ENCODE measurements at places on chromosomes 1 and 21.
A peak's percentile ranks its signal among the peaks of the same experiment; 100 is the strongest.

DNA sequence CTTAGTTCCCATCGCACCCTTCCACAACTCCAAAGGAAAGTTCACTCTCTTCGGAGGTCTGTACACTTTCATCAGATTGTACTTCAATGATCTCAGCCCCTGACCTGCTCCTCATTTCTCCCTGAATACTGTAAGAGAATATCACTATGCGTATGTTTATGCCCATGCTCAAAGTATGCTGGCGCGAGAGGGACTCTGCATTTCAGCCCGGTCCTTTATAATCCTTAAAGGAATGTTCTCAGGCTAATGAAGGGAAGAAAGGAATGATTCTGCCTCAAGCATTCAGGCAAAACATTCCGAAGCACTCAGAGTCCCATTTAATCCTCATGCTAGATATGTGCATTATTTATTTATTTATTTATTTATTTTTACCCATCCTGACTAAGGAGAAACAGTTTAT, 76.8 kb downstream of the PLD5 start:
- no peak for DNase-seq

DNA sequence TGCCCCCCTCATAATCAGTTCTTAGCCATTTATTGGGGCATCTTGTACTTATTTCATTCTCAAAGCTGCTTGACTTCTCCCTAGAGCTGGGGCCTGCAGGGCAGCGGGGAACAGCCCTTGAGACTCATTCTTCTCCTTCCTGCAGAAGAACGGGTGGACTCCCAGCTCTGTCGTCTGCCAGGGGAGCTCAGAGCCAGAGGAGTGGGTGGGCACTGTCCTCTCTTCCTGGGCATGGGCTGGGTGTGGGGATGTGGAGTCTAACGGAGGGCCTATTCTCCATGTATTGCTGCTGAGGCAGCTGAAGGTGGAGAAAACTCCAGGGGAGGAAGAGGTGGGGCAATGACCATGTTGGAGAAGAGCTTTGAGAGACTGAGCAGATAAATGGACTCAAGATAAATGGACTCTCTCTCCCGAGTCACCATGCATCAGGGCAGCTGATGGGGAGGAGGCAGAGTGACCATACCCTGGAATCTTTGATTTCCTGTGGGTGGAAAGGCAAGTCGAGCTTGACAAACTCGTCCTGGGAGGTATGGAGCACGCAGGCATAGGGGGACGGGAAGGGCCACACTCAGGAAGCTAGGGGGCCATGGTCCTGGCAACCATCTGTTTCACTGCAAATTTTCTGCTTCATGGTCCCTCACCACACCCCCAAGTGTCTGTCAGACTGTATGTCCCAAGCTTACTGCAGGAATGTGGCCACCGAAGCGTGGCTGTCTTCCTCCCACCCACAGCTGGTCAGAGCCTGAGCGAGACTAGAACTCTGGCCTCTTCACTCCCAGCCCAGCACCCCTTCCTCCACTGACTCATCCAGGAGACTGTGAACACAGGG, 56.9 kb upstream of the ATP2B4 start:
- no peak for DNase-seq

GRCh38 chr1:71492298-71493041, 411.6 kb upstream of the ZRANB2 start:
- no peak for DNase-seq

DNA sequence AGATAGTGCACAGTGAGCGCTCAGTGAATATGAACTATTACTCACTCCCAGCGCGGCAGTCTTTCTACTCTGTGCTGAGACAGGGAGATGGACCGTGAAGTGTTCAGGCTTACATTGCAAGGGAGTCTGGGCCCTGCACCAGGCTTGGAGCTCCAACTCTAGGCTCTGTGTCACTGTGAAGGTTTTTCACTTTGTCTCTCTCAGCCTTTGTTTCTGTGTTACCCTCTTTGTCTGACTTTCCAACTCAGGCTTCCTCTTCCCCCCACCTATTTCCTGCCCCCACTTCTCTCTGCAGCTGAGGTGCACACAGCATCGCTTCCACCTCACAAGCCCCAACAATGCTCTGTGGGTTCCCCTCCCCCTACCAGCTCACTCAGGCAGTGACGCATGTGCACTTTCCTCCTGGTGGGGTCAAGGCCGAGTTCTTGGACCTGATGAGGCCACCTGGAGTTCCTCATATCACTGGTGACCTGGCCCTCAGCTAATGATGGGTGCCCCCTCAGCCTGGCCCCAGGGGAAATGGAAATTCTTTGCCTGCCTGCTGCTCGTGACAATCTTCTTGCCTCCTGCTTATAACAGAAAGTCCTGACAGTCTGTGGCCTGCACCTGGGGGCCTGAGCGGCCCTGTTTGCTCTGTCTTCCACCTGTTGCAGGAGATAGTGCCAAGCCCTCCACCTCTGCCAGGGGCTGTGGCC, 1.1 kb upstream of the LCK start:
- no peak for DNase-seq

DNA sequence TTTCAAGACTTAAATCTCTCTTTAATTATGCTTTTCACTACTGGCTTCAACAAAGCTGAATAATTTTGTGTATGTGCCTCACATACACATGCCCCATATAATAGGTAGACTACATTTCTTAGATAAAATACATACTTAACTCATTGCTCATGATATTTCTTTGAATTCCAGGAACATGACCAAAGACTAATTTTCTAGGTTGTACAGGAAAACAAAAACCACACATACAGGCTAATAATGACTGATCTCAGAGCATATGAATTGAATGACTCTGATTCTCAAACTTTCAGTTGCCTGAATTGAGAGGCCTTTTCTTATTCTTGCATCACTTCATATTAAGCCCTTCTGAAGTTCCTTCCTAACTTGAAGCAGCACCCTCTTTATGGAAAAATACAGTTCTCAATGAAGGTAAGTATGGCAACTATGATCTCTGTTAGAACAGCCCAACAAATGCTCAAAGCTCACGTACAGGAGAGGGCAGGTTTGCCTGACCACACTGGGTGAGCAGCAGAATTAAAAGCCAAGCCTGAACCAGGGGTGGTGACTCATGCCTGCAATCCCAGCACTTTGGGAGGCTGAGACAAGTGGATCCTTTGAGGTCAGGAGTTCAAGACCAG, 22.6 kb upstream of the UAP1 start:
- DNase-seq: no peak

- DNase-seq: no peak
Measured at GRCh38 chr1:31224068-31224467, 15.6 kb downstream of the NKAIN1 start.

GRCh38 chr1:19476450-19477190, 8.7 kb downstream of the CAPZB start:
- DNase-seq: peak; percentile 38

DNA sequence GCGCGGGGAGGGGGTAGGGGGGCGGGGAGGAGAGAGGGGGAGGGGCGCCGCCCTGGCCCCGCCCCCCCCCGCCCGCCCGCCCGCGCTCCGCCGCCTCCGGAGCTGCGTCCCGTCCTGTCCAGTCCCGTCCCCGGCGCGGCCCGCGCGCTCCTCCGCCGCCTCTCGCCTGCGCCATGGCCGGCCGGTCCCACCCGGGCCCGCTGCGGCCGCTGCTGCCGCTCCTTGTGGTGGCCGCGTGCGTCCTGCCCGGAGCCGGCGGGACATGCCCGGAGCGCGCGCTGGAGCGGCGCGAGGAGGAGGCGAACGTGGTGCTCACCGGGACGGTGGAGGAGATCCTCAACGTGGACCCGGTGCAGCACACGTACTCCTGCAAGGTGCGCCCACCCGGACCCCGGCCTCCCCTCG, at the start of gene AGRN:
Gene AGRN, plus strand, starts transcription at position 121 of the 405 bp plus-strand sequence. Its CDS starts 53 bp downstream, at position 174.
- DNase-seq: no peak

- no peak for DNase-seq
Measured at GRCh38 chr21:26776310-26777021, 68.7 kb downstream of the ADAMTS1 start.

- DNase-seq: no peak
Measured at GRCh38 chr1:228023294-228023639, 16.5 kb downstream of the WNT3A start.

DNA sequence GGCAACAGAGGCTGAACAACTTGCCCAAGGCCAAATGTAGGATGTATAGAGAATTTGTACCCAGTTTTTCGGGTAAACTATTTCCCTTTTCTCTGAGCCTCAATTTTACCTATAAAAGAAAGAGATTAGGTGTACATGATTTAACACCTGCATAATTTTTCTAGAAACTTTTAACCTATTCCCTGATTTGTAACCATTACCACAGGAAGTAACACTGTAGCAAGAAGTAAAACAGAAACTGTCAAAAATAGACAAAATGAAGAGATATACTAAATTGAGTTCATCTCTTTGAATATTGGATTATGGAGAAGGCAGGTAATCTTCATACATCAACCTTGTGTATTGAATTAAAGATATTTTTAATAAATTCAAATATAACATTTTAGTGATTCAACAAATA, 136.2 kb downstream of the ZC3H11B start:
- DNase-seq: no peak

DNA sequence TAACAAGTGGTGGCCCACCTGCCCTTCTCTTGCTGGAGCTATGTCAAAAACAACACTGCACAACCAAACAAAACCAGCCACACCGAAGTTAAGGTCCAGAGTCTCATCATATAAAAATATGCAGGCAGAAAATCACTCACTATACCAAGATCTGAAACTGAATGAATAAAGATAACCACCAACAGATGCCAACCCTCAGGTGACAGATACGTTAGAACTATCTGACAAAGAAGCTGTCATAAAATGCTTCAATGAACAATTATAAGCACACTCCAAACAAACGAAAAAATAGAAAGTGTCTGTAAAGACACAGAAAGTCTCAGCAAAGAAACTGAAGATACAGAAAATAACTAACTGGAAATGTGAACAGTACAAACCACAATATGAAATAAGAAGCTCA, 14.0 kb downstream of the ZNF496 start:
- DNase-seq: no peak

- peak; percentile 96 for DNase-seq
Measured at GRCh38 chr1:9275567-9276034, 17.1 kb upstream of the SPSB1 start.

DNA sequence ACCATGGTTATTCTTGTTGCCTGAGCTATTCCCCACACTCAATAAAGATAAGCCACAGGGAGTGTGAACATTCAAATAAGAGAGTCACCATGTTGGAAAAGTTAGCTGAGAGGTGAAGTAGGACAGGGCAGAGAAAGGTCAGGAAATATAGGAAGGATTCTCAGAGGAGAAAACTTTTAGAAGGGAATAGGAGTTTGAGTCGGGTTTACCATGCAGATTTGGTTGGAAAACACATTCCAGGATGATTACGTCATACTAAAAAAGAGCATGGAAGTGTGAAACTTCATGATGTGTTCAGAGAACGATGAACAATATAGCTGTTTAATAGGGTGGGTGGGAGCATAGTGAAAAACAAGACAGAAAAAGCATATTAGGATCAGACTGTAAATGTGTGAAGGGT, 1125.3 kb upstream of the ADGRL2 start:
- no peak for DNase-seq

DNA sequence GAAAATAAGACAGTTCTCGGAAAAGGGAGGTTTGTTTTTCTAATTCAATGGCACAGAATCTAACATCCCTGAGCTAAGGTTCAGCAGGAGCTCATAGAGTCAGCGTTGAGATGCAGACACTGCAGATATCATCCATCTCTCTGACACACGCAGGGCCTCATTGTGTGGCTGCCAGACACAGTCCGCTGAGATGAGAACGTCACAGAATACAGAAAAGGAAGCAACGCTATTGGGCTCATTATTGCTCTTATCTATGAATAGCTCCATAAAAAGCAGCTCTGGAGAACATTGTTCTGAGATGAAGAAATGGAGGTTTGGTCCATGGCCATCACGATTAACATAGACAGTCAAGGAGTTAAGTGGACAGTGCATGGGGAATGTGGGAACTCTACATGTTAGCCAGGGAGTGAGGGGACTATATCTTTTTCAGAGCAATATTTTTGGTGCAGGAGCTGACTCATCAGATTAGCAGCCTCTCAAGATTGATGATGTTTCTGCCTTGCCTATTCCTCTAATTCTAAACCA, 771.6 kb upstream of the CXADR start:
- DNase-seq: no peak

DNA sequence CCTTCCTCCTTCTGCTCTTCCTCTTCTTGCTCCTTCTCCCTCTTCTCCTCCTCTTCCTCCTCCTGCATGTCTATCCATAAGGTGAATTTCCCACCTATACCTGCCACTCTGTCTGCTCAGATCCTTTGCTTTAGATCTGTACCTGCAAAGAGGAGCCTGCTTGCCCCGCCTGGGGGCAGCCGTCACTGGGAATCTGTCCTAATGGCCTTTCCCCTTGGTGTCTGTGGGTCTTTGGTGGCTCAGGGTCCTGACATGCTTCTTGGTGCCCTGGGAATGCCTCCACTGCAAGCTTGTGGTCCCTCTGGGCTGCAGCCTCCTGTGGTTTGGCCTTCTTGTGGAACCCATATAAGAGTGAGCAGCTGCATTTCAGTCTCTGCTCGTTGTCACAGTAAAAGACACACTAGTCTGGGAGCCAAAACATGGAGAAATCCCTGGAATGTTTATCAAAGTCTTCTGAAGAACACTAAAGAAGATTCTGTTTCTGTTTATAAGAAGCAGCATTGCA, 79.5 kb upstream of the CSF3R start:
- no peak for DNase-seq

DNA sequence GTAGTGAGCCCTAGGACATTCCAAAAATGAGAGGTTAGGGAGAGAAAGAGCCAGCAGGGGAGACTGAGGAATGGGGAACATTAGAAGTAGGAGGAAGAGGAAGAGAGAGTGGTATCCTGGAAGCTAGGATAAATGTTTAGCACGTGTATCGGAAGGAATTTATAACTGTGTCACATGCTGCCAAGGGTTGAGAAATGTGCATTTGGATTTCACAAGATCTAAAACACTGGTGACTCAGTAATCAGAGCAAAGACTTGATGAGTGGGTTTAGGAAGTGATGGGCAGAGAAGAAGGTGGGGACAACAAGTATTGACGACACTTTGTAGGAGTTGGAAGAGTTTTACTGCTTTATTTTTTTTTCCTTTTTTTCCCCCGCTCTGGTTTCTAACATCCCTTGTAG, 193.9 kb downstream of the FMN2 start:
- DNase-seq: no peak

DNA sequence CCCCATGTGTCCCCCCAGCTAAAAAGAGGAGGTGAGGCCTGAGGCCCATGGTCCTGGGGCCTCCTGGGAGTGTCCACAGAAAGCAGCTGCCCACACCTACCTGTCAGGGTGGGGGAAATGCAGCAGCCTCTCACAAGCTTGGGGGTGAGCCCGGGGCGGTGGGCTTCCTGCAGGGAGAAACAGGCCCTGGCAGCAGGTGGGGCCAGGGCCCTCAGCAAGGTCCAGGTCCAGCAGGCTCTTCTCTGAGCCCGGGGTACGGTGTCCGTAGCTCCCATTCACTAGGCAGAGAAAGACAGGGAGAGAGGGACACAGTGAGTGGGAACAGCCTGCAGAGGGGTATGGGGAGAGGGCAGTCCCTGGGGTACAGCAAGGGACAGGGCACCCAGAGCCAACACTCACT, 139.0 kb downstream of the GLIS1 start:
- DNase-seq: no peak

GRCh38 chr1:66396212-66396890, 137.6 kb upstream of the SGIP1 start:
- DNase-seq: peak; percentile 75

DNA sequence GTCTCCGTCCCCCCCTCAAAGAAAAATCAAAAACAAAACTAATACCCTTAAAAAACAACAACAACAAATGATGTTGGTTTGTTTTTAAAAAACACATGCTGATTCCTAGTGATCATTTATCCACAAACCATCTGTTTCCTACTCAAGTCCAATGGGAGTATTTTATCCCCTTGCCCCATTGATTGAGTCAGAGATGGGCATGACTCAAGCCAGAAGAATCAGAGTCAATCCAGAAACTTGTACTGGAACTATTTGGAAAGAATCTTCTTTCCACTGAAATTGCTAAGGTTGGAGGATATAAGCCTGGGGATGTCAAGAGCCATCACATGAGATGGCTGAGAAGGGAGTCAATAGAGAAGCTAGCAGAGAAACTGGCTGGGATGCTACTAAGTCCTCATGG, 176.4 kb downstream of the MIS18A start:
- DNase-seq: no peak
